ENCODE measurements at places on chromosomes 13 and 19. TPM values are rescaled to one million over a fixed set of nuclear protein-coding genes. Genes with fewer than 3 reads are reported as not detected.

Gene PRR22
- total RNA-seq = 0.13 TPM

Gene SEMA6B
- 0.20 TPM for total RNA-seq

Gene SLC46A3
- total RNA-seq = 4.8 TPM

Gene DZIP1
- total RNA-seq = 62.0 TPM

Gene HAUS8
- 1.2 TPM for total RNA-seq

Gene SIGLEC12
- total RNA-seq = not detected

Gene RDH8
- not detected for total RNA-seq

Gene ZNF577
- total RNA-seq = 7.6 TPM

Gene KCNJ14
- 0.65 TPM for total RNA-seq

Gene LNX2
- total RNA-seq = 10.6 TPM

Gene C19orf73
- total RNA-seq = 0.26 TPM

Gene DHDH
- total RNA-seq = 0.17 TPM

Gene MEIOSIN
- not detected for total RNA-seq

Gene CLEC17A
- total RNA-seq = 0.13 TPM

Gene GNG8
- not detected for total RNA-seq

Gene CEACAM4
- not detected for total RNA-seq

Gene CGB1
- total RNA-seq = not detected

Gene NCAN
- not detected for total RNA-seq

Gene IGSF23
- not detected for total RNA-seq

Gene ZNF441
- 12.3 TPM for total RNA-seq

Measured in smooth muscle cell of the pulmonary artery (primary cell).